Thoracic aorta (tissue), 2 donors: ENCODE measurements at places on chromosomes 3 and 15.

DNA sequence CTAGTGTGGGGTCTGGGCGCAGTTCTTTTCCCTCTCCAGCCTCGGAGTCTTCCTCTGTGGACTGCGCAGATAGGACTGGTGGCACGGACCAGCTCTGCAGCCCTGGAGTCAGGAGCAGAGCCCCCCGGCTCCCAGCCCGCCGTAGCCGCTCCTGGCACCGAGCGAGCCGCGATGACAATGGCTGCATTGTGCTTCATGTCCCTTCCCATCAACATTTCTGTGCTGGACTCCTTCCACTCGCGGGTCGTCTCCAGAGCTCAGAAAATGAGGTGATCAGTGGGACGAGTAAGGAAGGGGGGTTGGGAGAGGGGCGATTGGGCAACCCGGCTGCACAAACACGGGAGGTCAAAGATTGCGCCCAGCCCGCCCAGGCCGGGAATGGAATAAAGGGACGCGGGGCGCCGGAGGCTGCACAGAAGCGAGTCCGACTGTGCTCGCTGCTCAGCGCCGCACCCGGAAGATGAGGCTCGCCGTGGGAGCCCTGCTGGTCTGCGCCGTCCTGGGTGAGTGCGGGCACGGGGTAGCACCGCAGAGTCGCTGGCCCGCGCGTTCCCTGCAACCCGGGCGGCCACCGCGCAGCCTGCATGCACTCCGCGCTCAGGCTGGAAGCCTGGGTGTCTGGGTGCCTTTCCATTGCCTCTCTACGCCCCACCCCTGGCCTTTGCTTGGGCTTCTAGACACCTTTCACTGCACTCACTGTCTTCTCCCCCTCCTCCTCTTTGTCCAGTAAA lies at the start of gene TF:
TF (plus strand) TSS at position 413 of the 731 bp plus-strand sequence; CDS start at position 461, 48 bp downstream.
- DNase-seq = no peak

- no peak for DNase-seq
These were observed 8.7 kb downstream of the MYL3 start for GRCh38 chr3:46854555-46854991.

DNA sequence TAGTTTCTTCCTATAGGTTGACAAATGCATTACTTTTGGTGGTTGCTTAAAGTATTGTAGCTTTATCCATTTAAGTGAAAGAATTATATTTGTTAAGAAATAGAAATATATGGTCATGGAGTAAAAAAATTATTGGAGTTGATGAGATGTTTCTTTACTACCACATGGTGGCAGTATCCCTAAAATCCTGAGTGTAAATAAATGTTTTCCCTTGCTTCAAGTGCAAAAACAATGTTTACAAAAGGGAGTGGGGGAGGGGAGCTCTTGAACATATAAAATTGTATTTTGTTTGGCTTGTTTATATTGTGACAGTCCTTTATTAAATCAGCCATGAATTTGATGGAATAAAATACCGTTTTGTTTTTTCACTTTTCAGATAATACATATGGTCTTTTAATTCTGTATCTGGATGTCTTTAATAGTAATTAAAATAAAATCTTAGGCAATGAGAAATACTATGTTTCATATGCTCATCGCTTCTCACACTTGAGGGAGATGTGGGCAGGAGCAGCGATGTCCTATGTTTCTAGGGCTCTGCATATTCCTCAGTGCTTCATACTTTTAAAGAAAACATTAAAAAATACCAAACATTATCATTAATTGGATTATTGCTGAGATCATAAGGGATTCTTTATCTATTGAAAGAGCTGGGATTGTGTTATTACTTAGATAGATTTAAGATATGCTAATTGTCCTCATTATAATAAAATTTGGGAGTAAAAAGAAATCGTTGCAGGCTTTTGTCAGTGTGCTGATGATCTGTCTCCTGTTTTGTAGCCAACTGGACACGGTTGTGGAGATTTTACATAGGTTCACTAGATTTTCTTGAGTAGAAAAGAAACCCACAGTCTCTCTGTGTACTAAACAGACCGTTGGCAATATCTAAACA lies 349.7 kb downstream of the TUSC7 start:
- DNase-seq = no peak

- no peak for DNase-seq
These were observed 35.2 kb downstream of the USP13 start for GRCh38 chr3:179687967-179688535.

DNA sequence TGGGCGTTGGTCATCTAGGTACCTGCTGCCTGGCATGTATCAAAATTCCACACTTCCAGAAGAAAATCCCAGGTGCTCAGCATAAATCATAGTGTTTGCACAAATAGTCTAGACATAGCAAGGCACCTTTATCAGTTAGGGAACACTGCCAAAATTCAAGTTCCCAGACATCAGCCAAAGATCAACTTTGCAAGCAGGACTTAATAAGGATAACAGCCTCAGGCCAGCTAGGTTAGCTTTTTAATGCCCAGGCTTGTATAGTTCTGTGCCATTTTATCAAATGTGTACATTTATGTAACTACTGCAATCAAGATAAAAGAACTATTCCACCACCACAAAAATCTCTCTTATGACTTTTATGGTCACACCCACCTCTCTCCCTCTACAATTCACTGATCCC lies 30.7 kb downstream of the DZIP3 start:
- no peak for DNase-seq

- no peak for DNase-seq
These were observed 639 bp upstream of the POLR2M start for GRCh38 chr15:57705746-57706404.

GRCh38 chr3:20648921-20649381 lies 462.9 kb upstream of the SGO1 start:
- no peak for DNase-seq

DNA sequence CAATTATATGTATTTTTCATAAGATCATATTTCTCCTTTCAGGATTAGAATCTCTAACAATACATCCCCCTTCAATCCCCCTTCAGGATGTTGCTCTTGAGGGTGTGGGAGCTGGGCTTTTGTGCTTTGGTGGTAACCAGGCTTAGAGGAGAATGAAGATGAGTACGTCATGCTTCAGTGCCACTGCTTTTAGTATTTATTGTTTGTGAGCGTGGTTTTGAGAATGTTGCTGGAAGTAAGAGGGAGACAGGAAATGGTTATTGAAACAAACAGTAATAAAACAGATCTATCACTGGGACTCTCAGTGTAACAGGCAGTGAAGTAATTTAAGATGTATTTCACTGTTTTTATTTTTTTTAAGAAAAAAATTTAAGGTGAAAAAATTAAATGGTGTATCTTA lies 35.3 kb downstream of the GBE1 start:
- no peak for DNase-seq

GRCh38 chr15:74530771-74531143 lies 10.3 kb upstream of the ARID3B start:
- DNase-seq = no peak

- DNase-seq = no peak
These were observed 19.4 kb downstream of the TPM1 start for GRCh38 chr15:63061975-63062374.

GRCh38 chr3:54628888-54629441 lies 298.9 kb downstream of the LRTM1 start:
- no peak for DNase-seq

DNA sequence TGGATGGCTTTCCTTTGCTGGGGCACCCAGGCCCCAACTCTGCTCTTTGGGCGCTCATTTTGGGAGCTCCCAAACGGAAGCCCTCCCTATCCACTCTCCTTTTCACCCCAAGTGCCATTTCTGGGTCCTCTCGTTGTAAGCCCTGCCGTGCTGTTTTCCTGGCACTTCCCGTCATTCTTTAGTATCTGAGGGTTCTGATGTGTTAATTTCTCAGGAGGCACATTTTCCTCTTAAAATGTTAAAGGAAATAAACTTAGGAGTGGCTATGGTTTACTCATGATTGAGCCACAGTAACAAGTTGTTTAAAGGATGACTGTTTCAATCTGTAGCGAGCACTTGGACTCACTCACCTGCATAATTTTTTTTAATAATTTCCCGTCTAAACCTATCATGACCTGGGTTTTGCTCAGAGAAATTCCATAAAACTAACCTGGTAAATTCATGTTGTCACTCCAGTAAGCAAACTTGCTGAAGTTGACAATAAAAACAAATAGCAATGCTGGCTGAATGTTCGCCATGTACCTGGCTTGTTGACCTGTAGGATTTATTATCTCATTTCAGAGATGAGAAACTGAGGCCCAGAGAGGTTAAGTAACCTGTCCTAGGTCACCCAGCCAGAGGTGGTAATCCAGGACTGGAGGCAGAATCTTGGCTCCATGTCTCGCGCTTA lies 10.6 kb downstream of the ALDH1A3 start:
- DNase-seq = no peak

DNA sequence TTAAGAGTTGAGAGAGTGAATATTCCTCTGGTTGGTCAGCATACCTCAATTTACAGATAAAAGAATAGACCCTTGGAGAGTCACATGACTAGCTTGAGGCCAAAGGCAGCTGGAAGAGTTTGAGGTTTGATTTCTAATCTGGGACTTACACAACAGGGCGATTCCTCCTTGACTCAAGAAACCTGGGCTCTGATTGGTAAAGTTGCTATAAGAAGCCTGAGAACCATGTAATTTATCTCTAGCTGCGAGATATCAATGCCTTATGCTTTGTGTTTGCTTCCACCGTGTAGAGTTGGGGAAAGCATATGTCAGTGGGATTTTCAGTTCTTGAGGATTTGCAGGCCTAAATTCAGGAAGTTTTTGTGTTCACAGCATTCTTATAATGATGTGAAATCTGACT lies 206.0 kb downstream of the KLHL25 start:
- DNase-seq = no peak

- DNase-seq = no peak
These were observed 29.9 kb downstream of the SPG11 start for GRCh38 chr15:44633603-44634002.

- no peak for DNase-seq
These were observed 76.0 kb upstream of the SNRK start for GRCh38 chr3:43210049-43211027.

DNA sequence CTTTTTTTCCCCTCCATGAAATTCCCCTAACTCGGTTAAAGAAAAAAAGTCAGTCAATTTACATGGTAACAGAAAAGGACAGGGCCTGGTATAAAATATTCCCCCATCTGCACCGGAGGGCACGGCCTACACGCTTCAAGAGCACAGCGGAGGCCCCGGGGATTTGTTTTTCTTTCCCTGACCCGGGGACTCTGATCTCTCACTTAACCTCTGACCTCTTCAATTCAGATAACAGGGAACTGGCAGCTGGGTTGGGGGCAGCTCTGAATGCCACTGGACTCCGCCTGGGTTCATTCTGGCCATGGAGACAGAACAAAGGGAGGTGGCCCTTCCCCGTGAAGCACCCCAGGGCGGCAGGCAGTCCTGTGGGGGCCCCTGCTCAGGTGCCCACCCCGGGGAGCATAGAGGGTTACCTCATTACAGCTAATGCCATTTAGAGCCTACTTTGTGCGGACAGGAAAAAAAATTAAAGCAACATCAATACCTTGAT lies 257.5 kb downstream of the SHQ1 start:
- no peak for DNase-seq

GRCh38 chr3:127959873-127960272 lies 44.8 kb downstream of the KBTBD12 start:
- no peak for DNase-seq

DNA sequence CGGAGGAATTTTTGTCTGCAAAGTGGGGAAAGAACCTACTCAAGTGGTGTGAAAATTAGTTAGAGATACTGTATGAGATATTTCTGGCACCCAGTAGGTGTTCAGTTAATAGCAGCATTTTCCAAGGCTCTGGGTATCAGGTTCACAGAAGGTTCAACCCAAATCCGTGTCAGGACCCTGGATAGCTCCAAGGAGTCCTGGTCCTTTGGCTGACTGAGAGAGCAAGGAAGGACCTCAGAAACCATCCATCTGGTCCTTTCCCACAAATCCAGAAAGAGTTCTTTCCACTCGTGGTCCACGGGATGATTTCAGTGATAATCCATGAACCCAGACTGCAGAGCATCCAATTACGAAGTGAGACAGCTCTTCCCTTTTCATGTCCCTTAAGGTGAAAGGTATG lies 51.4 kb downstream of the SLC6A11 start:
- no peak for DNase-seq

GRCh38 chr15:83561661-83562060 lies 92.3 kb upstream of the ADAMTSL3 start:
- DNase-seq = no peak

DNA sequence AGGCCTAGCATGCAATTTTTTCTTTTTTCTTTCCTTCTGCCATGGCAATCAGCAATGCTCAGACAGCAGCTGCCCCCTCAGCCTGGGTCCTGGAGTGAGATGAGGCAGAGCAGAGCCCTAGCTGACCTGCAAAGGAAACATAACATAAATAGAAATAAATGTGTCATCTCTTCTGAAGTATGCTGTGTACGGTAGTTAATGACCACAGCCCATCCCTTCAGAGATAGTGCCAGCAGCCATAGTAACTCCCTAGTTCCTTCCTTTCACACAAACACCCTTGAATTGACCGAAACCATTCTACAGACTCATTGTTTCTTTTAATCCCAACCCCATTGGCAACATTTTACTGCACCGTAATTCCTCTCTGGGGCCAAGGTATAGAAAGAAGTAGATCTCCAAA lies 8.4 kb upstream of the CD47 start:
- DNase-seq = no peak

DNA sequence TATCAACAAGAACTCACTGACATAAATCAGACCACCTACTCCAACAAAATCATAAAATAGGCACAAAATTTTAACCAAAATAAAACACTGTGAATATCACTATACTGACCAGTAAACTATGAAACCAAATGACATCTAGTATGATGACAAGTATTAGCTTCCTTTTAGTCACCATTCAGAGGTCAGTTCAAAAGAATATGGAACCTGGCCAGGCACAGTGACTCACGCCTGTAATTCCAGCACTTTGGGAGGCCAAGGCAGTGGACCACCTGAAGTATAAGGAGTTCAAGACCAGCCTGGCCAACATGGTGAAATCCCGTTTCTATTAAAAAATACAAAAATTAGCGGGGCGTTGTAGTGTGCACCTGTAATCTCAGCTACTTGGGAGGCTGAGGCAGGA lies 65.8 kb downstream of the SMARCC1 start:
- peak; percentile 20 for DNase-seq

GRCh38 chr15:59887211-59887610 lies 116.9 kb upstream of the FOXB1 start:
- no peak for DNase-seq

DNA sequence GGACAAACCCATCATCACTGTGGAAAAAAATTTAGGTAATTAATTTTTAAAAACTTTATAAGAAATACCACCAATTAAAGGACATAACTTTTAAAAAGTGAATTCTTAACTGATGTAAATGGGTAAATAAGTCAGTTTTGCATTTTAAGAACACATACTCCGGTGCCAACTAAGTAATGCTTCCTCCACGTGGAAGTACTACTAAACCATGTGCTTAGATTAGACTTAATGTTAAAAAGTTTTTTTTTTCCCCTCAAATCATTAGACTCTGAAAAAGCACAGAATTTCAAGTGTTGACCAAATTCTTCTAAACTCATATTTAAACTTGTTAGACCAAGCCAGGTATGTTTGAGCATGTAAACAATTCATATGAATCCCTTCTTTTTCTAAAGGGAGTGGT lies 242.0 kb downstream of the NFKBIZ start:
- no peak for DNase-seq

- no peak for DNase-seq
These were observed 30.7 kb downstream of the MESD start for GRCh38 chr15:80958818-80959495.

GRCh38 chr3:162847511-162847910 lies 1350.9 kb downstream of the OTOL1 start:
- DNase-seq = no peak

GRCh38 chr15:98823012-98823458 lies 174.7 kb downstream of the IGF1R start:
- no peak for DNase-seq
